A549 treated with RU486 at 1 μM for 4 hours (cell line): ENCODE measurements at places on chromosomes 13 and 19. TPM values are rescaled to one million over a fixed set of nuclear protein-coding genes. Genes with fewer than 3 reads are reported as not detected.

Gene CEBPA
- 5.6 to 11.1 TPM (median 9.3 TPM) in 5 replicates for total RNA-seq

Gene HSPB6
- total RNA-seq, result 0.10 to 0.30 TPM (median 0.24 TPM) in 5 replicates

Gene ILF3
- 159 to 175 TPM (median 167 TPM) in 5 replicates for total RNA-seq

Gene VAV1
- total RNA-seq, result 6.2 to 9.7 TPM (median 6.6 TPM) in 5 replicates

Gene MAP1S
- 21.9 to 35.6 TPM (median 34.1 TPM) in 5 replicates for total RNA-seq
